ENCODE measurements at places on chromosomes 6 and 20.

DNA sequence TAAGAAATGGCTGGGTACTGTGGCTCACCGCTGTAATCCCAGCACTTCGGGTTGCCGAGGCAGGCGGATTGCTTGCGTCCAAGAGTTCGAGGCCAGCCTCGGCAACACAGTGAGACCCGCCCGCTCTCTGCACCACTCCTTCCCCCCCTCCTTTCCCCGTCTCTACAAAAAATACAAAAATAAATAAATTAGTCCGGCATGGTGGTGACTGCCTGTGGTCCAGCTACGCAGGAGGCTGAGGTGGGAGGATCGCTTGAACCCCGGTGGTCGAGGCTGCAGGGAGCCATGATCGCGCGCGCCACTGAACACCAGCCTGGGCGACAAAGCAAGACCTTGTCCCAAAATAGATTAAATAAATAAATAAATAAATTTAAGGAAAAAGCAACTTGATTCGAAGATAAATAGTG, 448 bp upstream of the RNF114 start:
- DNase-seq = no peak

- DNase-seq = no peak
These were observed 155.5 kb upstream of the SLC24A3 start for GRCh38 chr20:19056909-19057308.

DNA sequence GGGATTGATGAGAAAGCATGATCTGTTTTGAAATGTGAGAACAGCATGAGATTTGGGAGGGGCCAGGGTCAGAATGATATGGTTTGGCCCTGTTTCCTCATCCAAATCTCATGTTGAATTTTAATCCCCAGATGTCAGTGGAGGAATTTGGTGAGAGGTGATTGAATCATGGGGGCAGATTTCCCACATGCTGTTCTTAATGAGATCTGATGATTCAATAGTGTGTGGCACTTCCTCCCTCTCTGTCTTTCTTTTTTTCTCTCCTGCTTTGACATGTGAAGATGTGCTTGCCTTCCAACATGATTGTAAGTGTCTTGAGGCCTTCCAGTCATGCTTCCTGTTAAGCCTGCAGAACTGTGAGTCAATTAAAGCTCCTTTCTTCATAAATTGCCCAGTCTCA, 1060.3 kb upstream of the CITED2 start:
- peak; percentile 16 for DNase-seq

DNA sequence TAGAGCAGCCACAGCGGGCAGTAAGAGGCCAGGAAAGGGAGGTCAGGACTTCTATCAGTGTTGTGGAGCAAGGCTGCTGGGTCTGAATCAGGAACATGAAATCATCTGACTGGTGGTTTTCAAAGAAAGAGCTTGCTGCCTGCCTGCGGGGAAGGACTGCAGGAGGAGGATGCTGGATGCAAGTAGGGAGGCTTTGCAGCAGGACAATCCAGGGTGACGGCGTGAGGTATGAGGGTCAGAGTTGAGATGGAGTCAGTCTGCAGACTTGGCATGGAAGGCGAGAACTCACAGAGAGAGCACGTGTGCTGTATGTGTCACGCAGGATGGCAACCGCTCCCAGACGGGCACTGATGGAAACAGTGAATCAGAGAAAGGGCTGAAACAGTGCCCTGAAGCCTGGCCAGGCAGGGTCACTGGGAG, 59.2 kb upstream of the CD93 start:
- peak; percentile 98 for DNase-seq

- peak; percentile 11 for DNase-seq
These were observed 105.0 kb upstream of the QKI start for GRCh38 chr6:163309491-163310026.

DNA sequence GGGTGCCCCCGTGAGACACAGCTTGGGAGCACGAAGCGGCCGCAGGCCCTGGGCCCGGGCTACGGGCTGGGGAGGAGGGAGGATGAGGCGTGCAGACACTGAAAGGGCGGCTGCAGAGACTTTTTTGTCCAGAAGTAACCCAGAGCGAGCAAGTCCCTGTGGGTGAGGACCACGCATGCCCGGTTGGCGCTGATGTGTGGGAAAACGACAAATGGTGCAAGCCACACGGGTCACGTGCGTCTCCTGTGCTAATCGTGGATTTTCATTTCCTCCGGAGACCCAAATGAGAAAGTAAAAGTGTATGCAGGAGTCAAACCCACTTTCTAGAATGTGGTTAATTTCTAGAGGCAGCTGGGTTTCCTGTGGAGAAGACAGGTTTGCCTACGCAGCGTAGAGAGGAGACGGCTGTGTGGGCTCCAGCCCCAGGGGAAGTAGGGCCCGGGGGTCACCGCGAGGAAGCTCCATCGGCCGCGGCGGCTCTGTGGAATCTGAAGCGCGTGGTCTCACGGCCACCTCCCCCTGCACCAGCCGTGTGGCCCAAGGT, 19.0 kb downstream of the DLL1 start:
- no peak for DNase-seq

- DNase-seq = peak; percentile 10
These were observed 70.0 kb downstream of the HDDC2 start for GRCh38 chr6:125231574-125232343.

- DNase-seq = peak; percentile 98
These were observed 114.4 kb downstream of the ADGRG6 start for GRCh38 chr6:142416179-142416578.

DNA sequence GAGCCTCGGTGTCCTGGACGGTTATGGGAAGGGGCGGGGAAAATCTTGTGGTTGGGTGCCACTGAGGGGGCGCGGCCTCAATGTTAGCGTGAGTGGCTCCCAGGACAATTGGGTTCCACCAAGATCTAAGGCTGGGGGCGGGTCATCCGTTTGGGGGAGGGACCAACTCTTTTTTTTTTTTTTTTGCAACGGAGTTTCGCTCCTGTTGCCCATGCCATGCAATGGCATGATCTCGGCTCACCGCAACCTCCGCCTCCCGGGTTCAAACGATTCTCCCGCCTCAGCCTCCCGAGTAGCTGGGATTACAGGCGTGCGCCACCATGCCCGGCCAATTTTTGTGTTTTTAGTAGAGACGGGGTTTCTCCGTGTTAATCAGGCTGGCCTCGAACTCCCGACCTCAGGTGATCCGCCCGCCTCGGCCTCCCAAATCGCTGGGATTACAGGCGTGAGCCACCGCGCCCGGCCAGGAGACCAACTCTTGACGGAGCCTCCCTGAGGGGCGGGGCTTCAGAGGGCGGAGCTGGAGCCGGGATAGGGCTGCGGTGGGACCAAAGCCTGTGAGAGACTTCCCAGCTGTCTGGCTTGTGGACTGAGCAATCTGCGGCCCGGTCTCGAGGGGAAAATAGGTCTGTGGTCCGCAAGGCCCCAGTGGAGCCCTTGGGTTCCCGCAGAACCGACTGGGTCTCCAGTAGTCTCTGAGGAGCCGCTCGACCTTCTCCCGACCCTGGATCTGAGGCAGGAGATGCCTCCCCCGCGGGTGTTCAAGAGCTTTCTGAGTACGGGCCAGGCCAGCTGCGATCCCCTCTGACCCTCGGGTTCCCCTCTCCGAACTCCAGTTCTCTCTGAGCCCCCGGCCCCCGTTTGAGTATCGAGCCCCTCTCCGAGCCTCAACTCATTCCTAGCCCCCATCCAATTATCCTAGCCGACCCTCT, 1.1 kb downstream of the SPAG4 start:
- peak; percentile 93 for DNase-seq

- peak; percentile 67 for DNase-seq
These were observed 341.8 kb downstream of the CDKAL1 start for GRCh38 chr6:20876036-20876435.

DNA sequence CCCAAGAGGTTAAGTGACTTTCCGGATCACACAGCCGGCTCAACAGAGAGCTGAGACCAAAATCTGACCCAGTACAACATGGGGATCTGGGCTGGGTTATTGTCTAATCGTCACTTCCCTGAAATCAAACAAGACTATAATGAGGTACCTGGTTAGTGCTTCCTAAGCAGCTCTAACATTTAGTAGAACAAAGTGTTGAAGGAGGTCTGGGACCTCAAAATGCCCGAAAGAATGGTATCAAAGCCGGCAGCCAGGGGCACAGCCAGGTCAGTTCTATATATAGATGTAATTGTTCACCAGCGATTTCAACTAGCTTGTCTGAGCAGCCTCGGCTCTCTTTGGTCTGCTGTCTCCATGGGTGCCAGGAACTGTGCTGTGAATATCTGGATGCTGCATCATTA, 245.5 kb upstream of the ECI2 start:
- DNase-seq = no peak

Measured in GM23248 (cell line).